Cardiac fibroblast (primary cell): ENCODE measurements at places on chromosomes 2 and 18.

DNA sequence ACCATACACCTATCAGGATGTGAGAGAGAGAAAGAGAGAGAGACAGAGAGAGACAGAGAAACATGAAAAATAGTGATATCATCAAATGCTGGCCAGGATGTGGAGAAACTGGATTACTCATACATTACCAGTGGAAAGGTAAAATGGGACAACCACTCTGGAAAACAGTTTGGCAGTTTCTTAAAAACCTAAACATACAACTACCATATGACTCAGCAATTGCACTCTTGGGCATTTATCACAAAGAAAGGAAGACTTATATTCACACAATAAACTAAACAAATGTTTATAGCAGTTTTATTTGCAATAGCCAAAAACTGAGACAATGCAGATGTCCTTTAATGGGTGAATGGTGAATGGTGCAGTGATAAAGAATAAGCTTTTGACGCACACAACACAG, 29.1 kb downstream of the SLC4A3 start:
- peak; percentile 70 for DNase-seq

DNA sequence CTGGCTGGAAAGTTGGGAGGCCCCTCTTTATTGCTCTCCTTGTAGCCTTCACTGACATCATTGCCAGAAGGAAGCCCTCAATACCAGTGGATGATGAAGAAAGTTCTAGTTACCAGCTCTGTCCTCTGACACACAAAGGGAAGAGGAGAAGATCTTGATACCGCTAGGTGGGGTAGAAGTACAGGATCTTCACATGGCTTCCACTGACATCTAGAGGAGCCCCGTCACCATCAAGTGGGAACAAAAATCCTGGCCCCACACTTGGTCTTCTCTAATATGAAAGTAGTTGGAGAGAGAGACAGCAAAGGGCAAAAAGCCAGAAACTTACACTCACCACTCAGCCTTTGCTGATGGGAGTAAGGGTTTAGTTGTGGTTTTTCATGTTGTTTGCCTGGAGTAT, 12.4 kb downstream of the XIRP2 start:
- DNase-seq, result peak; percentile 6

DNA sequence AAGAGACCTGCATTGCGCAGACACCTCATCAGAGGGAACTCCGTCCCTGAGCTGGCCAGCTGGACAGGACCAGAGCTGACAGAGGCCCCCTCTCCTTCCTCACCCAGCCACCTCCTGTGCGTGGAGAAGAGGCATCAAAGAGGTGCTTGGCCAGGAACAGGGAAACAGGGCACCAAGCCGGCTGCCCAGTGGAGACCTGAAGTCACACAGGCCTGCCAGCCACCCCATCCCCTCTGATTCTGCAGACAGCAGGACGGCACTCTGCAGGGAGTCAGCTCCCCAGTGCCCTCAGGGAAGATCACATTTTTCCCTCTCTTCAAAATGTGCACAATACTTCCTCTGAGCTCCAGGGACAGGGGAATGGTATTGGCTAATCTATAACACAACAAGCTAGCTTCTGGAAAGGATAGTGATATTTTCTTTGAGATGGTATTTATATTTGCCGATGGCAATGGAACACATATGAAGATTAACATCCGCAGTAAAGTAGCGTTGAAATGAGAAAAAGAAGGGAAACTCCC, 30.5 kb downstream of the SLC1A4 start:
- no peak for DNase-seq

DNA sequence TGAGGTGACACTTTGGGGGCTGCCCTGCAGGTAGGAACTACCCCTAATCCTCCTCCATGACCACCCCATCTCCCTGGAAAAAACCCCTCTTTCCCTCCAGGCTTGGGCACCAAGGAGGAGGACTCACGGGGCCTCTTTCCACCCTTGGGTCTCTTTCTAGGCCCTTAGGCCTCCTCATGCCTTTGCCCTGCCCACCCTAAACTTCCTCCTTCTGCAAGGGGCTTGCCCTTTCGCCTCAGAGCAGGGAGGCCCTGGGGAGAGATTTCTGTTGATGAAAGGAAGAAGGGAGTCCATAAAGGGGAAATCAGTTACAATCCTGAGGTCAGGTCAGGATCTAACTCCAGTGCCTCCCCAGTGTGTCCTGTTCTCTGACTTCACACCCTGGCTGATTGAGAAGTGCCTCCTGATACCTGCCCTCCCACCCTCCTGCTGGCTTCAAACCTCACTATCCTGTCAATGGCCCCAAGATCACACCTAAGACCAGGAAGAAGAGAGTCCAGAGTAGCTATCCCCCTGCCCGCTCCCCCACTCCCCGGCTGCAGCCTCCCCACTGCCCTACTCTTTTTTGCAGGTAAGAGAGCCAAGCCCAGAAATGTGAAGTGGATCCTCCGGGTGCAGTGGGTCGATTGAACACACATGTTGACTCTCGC, 16.7 kb upstream of the TNS1 start:
- DNase-seq, result no peak

- DNase-seq, result no peak
Measured at GRCh38 chr2:129765678-129766351, 213.7 kb upstream of the RAB6C start.

DNA sequence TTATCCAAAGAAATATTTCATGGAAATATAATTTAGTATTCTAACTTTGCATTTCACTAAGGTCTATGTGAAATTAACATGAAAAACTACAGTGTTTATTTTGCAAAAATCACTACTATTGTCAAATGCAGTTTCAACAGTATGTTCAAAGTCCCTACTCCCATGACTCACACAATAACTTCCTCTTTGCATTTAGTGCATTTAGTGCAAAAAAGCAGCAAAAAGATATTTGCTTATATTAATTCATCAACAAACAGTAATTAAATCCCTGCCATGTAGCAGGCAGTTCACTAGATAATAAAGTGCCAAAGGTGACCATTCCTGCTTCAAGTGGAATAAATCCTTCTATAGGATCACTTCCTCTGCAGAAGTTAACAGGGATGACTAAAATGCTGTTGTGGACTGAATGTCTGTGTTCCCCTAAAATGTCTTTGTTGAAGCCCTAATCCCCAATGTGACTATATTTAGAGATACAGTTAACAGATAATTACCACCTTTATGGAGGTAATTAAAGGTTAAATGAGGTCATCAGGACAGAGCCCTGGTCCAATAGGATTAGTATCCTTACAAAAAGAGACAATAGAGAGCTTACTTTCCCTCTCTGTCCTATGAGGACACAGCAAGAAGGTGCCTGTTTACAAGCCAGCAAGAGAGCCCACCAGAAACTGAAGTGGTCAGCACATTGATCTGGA, 61.7 kb downstream of the STK39 start:
- DNase-seq, result no peak

GRCh38 chr18:77065221-77065981, 67.2 kb downstream of the MBP start:
- peak; percentile 96 for DNase-seq

- no peak for DNase-seq
Measured at GRCh38 chr2:10288606-10289005, 14.1 kb upstream of the HPCAL1 start.

DNA sequence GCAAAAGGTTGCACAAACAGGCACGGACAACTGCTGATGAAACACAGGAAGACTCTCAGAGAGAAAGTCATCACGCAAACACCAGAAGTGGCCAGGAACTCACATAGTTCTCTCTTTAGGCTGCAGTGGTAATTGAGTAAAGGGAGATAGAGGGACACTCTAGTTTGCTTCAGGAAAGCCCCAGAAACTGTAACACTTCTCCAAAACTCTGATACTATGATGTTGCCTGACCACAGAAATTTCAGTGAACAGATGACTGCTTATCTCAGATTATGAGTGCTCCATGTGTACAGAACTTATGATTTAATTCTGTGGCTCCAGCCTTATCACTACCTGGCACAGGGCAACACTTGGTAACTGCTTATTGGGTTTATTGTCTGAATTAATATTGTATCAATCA, 311.5 kb upstream of the GYPC start:
- DNase-seq, result no peak

DNA sequence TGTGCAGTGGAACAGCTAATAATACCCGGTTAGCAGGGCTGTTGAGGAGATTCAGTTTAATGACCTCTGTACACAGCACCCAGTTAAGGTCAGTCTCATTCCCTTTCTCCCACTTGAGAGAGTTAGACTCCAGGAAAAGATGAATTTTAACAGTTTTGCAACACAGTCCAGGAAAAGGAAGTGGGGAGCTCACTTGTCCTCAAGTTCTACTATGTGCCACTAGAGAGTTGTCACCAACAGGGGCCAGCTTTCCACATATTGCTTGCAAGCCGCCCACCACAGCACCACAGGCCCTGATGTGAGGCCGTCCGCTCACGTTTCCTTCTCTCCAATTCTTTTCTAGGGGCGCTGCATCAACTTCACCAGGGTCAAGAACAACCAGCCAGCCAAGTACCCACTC, 142.1 kb downstream of the GFPT1 start:
- DNase-seq, result no peak

- DNase-seq, result no peak
Measured at GRCh38 chr2:208148803-208149202, 2.8 kb upstream of the CRYGB start.

DNA sequence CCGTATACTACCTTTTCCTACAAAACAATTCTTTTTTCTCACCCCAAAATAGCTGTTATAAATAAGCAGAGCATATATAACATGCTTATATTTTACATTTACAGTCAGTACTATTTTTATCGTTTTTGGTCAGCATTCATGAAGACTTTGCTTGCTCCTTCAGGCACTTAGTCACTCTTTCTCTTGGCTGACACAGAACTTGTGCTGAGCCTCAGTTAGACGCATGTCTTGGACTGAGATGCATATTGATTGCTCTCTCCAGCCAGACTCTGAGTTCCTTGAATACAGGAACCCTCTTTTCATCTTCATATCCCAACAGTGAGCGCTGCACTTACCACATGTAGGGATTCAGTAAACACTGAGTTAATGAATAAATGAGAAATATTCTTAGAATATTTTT, 158.3 kb downstream of the RTN4 start:
- DNase-seq, result no peak

GRCh38 chr2:157790780-157791179, 85.3 kb downstream of the ACVR1 start:
- DNase-seq, result no peak

- no peak for DNase-seq
Measured at GRCh38 chr2:134985061-134985460, 62.2 kb downstream of the MAP3K19 start.

DNA sequence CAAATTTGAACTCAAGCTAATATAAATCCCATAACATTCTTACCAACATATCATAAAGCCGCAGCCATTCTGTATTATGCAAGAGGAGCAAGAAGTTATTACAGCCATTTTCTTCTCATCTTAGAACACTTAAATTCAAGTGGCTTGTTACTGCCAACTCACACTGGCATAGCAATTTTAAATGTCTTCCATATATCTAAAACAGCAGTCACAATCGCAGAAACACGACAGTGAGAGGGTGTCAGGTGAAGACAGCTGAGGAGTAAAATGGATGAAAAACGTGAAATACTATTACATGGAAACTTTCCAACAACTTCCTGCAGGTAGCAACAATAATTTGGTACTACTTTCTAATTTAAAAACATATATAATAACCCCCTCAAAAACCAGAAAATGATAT, 17.9 kb downstream of the PPP3R1 start:
- no peak for DNase-seq

DNA sequence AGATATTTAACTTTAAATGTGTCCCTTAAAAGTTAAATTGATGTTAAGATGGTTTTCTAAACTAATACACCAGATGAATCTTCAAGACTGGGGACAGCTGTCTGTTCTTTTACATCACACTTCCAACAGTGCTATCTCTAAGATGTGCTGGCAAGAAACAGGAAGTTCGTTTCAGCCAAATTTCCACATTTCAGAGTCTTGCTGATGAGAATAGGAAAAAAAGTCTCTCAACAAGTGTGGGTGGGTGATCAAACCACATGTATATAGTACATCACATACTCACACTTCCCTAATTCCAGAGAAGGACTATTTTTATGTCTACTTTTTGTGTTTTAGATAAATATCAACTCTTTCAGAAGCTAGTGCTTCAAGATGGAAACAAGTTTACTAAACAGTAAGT, 1712.8 kb upstream of the TMEFF2 start:
- DNase-seq, result peak; percentile 10

GRCh38 chr2:26462511-26463243, 15.2 kb downstream of the OTOF start:
- peak; percentile 56 for DNase-seq

DNA sequence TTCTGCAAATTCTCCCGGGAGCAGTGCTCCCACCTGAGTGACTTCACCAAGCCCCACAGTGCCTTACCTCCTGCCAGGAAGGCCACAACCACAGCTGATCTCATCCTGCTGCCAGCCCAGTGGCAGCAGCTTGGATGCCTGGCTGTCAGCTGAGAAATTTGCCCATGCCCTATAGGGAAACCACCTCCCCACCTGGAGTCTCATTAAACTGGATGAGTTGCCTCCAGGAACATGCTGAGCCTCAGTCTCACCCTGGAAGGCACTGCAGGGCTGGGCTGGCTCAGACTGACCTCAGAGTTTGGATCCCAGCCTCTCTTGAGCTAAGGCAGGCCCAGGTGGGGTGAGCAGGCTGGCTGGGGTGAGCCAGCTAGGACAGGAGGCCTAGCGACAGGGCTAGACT, 23.3 kb downstream of the REEP1 start:
- no peak for DNase-seq

GRCh38 chr18:10070561-10071000, 156.8 kb downstream of the VAPA start:
- DNase-seq, result peak; percentile 15

- no peak for DNase-seq
Measured at GRCh38 chr18:78080761-78081160, 831.1 kb downstream of the GALR1 start.

- no peak for DNase-seq
Measured at GRCh38 chr2:34660741-34661140, 1061.6 kb upstream of the FAM98A start.

DNA sequence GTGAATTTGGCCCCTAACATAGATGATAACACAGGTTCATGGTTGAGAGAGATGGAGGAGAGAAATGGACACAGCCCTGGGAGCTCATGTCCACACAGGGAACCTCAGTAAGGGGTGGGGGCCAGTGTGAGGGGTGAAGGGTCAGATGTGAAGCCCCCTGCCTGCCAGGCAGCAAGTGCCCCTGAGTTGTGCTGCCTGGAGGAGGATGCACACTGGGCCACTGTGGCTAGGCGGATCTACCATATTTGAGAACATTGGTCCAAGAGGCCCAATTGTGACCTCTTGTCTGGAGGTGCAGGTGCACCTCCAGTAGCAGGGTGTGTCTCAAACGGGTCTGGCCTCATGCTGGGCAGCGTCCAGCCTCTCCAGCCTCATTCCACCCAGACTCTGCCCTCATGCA, 99.6 kb upstream of the SNTG2 start:
- DNase-seq, result no peak

DNA sequence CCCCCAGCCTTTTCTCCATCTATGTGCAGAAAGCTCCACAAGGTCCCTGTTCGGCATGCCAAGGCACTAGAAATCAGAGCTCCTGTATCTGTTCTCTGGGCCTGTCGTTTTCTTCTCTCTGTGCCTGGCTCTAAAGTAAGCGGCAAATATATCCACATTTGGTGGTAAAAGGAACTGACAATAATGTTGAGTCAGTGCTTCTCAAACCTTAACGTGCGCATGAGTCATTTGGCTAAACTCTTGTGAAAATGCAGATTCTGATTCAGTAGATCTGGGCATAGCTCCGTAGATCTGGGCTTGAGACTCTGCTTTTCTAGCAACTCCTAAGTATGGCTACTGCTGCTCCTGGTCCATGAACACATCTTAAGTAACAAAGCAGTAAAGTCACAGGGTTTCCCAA, 16.5 kb upstream of the ACSL3 start:
- peak; percentile 88 for DNase-seq

- no peak for DNase-seq
Measured at GRCh38 chr18:4524096-4524495, 69.0 kb upstream of the DLGAP1 start.
